Fibroblast of skin of scalp (primary cell): ENCODE measurements at places on chromosomes 16 and 17.

DNA sequence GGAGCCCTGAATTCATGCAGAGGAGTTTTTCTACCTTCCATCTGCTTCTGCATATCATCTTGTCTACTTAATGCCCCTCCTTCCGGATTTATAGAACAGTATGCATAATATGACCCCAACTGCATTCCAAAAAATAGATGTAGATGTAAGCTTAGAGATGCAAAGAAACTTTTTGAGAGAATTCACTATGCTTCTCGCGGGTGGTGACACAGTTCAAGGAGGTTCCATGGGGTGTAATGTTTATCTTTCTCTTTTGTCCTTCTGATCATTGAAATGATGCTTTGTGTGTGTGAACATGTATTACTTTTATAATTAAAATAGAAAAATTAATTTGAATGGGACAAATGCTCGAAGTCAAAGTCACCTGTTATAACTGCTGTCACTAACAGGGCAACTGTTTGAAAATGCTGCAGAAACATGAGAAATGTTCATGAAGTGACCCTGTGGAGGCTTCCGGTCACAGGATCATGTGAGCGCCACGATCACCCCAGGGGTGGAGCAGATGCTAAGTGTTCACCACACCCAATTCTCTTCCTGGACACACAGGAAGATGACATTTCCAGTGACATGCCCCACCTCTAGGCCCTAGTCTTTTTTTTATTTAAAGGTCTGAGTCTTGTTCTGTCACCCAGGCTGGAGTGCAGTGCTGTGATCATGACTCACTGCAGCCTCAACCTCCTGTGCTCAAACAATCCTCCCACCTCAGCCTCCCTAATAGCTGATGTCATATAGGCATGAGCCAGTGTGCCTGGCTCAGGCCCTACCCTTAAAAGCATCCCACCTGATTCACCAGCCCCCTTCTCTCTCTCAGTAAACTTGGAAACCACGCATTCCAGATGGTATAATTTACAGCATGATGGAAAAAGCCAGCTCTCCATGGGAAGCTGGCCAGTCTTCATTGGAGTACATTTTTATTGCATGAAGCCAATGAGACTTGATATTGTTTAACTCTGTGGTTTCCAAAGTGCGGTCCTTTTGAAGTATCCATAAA, 21.0 kb upstream of the AGRP start:
- DNase-seq = no peak

GRCh38 chr16:12625068-12625467, 178.6 kb downstream of the CPPED1 start:
- no peak for DNase-seq

DNA sequence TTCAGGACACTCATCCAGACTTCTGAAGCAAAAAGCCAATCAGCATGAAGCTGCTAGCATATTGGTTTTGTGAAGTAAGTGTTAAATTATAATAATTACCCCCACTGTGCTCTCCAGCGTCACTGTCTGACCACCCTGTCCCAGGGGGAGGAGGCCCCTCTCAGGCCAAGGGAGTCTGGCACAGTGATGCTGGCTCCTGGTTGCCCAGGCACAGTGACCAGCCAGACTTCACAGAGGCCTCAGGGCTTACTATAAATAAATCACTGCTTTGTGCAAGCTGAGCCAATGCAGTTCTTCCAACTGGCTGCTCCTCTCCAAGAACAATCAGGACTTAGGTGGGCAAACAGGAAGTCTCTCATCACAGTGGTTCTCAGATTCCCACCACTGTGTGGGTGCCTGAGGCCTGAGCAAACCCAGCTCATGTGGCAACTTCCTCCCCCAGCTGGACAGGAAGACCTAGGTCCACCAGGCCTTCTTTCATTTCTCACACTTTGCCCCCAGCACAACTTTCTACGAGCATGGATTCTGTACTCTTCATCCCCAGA, 1.7 kb upstream of the DBNDD1 start:
- peak; percentile 20 for DNase-seq

- no peak for DNase-seq
Observed at GRCh38 chr16:9370061-9370491, 278.6 kb downstream of the HAPSTR1 start.

GRCh38 chr17:76354747-76355310, 1.1 kb upstream of the PRPSAP1 start:
- no peak for DNase-seq

GRCh38 chr17:20703781-20704180, 124.3 kb downstream of the CDRT15L2 start:
- DNase-seq = no peak

DNA sequence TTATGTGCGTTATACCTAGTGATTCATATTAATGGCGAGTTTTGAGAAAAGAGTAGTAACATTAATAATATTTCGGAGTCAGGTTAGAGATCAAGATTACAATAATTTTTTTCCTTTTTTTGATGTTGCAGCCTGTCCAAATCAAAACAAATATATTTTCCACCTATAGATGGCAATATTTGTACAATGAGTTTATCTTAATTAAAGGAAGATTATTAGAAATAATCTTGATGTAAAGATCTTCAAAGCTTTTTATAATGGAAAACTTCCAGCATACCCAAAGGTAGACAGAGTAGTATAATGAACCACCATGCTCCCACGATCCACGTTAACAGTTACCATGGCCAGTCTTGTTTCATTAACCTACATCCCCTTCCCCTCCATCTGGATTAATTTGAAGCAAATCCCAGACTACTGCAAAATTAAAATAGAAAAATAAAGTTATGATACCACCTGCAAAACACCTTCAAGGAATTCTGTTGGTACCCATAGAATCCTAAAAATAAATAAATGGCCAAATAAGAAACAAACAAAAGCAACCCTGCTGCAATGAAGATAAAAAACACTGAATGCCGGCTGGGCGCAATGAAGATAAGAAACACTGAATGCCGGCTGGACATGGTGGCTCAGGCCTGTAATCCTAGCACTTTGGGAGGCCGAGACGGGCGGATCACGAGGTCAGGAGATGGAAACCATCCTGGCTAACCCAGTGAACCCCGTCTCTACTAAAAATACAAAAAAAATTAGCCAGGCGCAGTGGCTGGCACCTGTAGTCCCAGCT, 46.5 kb upstream of the GINS3 start:
- DNase-seq = no peak

DNA sequence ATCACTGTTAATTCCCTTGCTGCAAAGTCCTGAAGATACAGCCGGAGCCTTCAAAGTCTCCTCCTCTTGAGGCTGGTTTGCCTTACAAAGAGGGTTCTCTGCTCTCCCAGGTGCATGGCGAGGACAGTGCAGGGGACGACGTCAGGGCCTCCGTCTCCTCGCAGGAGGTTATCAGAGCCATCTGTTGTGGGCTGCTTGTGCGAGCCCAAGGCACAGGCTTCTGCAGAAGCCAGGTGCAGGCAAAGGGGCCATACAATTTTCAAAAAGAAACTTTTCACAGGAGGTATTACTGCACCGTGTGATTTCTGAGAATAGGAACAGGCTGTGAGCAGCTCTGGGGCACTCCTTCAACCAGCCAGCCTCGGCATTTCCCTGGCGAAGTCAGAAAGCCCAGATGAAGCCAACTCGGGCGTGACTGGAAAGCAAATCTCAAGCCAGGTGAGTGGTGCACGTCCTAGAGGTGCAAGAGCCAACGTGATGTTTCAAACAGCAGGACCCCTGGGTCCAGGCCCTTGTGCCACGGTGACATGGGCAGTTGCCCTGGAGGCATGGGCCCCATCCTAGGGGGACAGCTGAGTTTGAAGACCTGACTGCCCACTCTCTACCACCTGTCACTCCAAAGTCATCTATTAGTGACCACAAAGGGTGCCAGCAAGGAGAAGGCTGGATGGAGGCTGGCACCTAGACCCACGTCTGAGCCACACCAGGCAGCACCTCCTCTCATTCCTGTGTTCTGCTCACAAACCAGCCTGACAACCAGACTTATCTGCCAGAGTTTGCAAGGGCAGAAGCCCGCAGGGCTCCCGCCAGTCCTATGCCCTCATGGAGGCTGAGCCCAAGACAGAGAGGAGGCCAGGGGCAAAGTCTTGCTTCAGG, 68.6 kb downstream of the SMPD3 start:
- DNase-seq = no peak

DNA sequence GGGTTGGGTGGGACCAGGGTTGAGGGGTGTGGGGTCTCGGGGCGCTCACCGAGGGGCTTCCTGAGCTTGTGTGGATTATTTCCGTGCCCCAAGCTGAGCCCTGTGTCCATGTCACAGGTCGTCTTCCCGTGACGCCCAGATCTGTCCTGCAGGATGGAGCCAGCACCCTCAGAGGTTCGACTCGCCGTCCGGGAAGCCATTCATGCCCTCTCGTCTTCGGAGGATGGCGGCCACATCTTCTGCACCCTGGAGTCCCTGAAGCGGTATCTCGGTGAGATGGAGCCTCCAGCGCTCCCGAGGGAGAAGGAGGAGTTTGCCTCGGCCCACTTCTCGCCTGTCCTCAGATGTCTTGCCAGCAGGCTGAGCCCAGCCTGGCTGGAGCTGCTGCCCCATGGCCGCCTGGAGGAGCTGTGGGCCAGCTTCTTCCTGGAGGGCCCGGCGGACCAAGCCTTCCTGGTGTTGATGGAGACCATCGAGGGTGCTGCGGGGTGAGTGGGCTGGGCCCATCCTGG, 1.0 kb downstream of the TELO2 start:
- peak; percentile 62 for DNase-seq

- DNase-seq = no peak
Observed at GRCh38 chr17:48769009-48769675, 40.6 kb upstream of the HOXB13 start.

DNA sequence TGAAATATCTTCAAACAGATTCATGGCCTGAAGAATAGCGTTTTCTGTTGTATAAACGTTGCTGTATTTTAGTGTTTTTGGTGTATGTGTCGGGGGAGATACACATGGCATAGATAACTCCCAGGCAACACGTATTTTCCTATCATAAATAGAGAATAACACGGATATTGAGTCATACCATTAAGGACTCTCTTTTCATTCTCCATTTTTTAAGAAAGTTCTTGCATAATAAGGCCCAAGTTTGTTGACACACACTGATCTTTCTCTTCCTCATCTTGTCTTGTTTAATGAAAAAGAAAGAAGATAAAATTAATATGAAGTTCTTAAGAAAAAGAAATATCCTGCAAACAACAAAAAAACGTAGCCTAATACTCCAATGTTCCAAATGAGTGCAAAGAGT, 13.4 kb downstream of the ABCA8 start:
- DNase-seq = no peak

DNA sequence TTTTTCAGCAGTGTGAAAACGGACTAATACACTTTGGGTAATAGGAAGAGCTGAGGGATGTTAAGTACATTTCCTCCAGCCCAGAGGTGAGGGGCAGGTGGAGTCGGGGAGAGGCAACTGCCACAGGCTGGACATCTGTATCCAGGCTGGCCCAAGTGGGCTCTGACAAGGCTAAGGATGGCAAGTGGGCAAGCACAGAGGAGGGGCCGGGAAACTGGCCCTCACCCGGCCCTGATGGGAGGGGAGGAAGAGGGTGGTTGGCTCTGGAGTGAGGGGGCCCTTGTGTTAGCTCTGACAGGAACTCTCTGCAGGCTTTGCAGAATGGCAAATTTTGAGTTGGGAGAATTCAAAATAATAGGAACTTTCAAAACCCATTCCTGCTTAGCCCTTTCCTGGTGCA, 251.0 kb upstream of the TNRC6C start:
- DNase-seq = no peak

DNA sequence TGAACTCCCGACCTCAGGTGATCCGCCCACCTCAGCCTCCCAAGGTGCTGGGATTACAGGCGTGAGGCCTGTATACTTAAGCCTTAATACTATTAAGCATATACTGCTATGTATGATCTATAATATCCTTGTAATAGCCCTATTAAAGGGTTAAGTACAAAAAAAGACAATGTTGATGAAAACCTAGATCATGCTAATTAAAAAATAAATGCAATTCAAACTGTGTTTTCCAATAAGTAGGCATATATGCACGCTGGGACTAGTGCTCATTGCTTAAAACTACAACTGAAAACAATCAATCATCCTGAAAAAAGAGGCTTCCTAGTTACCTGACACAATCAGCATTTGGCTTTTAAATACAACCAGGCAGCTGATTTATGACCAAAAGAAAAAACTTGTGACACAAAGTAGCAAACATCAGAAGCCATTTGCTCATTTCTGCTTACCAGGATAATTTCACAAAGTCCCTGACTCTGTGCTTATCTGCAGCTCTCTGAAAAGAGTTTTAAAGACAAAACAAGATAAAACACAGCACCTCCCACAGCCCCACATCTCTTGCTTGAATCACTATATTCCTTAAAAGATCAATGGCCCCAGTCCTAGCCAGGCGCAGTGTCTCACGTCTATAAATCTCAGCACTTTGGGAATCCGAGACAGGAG, 11.1 kb downstream of the ZNF385C start:
- no peak for DNase-seq

- no peak for DNase-seq
Observed at GRCh38 chr17:21303441-21304065, 19.0 kb downstream of the MAP2K3 start.

- DNase-seq = no peak
Observed at GRCh38 chr16:89615596-89616090, 2.2 kb downstream of the DPEP1 start.

DNA sequence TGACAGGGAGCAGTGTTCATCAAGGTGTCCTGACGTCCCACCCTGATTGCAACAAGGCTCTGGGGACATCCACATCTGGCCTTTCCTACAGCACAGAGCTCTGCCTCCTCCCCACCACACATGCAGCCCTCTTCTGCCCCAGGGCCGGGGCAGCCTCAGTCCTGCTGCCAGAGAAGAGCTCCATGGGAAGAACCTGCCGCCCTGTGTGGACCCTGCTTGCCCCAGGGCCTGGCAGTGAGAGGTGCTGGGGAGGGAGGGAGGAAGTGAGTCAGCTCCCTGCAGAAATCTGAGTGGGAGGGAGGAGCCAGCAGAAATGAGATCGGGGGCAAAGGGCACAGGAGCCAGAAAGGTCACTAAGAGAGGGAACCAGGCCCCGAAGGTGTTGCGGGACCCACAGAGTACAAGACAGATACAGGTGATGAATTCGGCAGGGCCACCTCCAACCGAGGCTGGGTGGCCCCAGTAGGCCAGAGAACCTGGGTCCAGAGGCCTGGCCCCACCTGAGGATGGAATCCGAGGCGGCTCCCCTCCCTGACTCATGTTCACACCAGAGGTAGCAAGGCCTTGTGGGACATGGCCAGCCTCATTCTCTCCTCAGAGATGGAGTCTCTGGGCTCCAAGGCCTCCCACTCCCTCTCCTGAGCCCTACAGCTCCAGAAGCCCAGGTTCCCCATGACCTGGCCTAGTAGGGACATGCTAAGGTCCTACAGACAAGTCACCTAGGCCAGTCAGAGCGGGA, 24.8 kb downstream of the MYO18A start:
- DNase-seq = peak; percentile 30

DNA sequence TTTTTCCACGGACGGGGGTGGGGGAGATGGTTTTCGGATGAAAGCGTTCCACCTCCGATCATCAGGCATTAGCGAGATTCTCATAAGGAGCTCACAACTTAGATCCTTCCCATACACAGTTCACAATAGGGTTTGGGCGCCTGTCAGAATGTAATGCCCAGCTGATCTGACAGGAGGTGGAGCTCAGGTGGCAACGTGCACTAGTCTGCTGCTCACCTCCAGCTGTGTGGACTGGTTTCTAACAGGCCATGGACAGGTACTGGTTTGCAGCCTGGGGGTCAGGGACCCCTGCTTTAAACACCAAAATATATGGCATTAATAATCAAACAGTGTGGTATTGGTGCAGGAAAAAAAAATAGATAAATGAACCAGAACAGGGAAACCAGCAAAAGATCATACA, 157.5 kb upstream of the NLRP1 start:
- DNase-seq = no peak
